Stimulated activated naive B cell treated with anti-CD40 and anti-IgM and Interleukin-4, amounts not matched to agents 10 μg/mL and 1 μg/mL and 100 μg/mL, for 72 hours (primary cell): ENCODE measurements at places on chromosomes 16 and 17.
A peak's percentile ranks its signal among the peaks of the same experiment; 100 is the strongest.

DNA sequence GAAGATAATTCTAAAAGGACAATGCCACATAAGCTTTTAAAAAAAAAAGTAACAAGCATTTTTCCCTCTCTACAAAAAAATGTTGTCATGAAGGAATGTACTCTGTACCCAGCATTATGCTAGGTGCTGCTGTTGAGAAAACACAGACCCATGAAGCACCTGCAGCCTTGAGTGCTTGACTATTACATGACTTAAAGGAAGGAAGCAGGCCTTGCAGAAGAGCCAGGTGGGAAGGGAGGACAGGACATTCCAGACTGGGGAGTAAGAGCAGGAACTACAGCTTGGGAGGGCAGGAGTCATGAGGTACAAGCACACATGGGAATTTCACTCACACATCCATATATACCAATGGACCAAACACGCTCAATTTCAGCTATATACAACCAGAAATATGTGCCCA lies 3.8 kb downstream of the MYO1D start:
- no peak overlapping the region for H3K4me3 ChIP-seq
- no peak for DNase-seq
- H3K27me3 ChIP-seq, result no peaks in the 10 kb centered on the region

- H3K4me3 ChIP-seq, result peak overlapping the region; percentile 85
- H3K36me3 ChIP-seq, result no peaks in the 10 kb centered on the region
- peak overlapping the region; percentile 84 for H3K27ac ChIP-seq
These were observed 489 bp downstream of the ZC3H18 start for GRCh38 chr16:88570691-88571092.

DNA sequence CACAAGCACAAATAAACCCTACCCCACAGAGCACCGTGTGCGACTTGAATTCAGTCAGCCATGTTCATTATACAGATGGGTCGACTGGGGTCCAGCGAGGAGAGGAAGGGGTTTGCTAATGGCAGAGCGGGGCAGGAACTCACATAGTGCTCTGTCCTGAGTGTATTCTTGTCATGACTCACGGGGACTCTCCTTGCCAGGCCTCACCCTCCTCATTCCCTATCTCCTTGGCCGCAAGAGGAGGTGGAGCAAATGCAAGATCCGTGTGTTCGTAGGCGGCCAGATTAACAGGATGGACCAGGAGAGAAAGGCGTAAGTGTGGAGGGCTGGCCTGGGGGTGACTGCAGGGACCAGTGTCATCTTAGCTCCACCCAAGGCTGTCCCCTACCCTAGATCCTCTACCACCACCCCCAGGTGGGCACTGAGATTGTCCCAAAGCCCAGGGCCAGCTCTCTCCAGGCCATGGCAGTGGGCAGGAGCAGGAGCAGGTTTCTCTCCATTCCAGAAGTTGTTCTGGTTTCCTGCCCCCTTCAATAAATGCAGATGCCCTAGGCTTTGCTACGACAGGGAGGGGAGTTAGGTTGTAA lies 29.4 kb downstream of the SLC12A3 start:
- peaks cover 3% of the 10 kb centered on the region for H3K36me3 ChIP-seq
- H3K27ac ChIP-seq, result no peak overlapping the region
- H3K27me3 ChIP-seq, result no peaks in the 10 kb centered on the region
- H3K4me3 ChIP-seq, result no peak overlapping the region
- peaks cover 20% of the 10 kb centered on the region for H3K4me1 ChIP-seq

DNA sequence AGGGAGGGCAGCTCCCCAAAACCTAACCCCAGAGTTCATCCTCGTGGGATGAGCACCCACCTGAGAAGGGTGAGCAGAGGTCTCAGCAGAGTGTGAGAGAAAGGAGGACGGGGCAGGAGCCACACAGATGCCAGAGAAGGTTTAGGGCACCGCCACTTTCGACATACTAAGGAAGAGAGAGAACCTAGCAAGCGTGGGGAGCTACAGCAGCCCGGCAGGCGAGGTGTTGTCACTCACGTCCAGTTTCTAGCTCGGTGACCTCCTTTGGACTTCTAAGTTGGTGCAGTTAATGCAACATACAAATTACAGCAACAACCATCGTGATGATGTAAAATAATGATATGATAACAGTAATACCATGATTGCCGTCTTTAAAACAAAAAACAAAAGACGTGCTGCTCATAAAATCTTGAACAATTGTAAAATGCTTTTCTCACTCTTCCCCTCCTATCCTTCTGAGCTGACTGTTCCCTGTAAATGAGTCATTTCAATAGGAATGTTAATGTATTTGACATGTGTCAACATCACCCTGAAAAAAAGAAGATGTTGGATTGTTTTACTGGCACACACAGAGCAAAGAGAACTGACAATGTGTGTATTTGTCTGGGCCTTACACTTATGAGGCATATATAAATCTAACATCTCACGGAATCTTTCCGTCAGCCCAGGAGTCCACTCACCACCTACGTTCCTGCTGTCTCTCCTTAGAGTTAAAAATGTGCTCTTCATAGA lies 158.2 kb upstream of the MAF start:
- no peaks in the 10 kb centered on the region for H3K36me3 ChIP-seq
- no peak overlapping the region for H3K4me3 ChIP-seq
- DNase-seq, result no peak
- no peaks in the 10 kb centered on the region for H3K27me3 ChIP-seq
- H3K27ac ChIP-seq, result no peak overlapping the region

GRCh38 chr16:79602628-79603014 lies 2.1 kb upstream of the MAF start:
- H3K4me1 ChIP-seq, result peaks cover 20% of the 10 kb centered on the region
- no peak for DNase-seq
- no peaks in the 10 kb centered on the region for H3K36me3 ChIP-seq
- peaks cover 48% of the 10 kb centered on the region for H3K27me3 ChIP-seq

DNA sequence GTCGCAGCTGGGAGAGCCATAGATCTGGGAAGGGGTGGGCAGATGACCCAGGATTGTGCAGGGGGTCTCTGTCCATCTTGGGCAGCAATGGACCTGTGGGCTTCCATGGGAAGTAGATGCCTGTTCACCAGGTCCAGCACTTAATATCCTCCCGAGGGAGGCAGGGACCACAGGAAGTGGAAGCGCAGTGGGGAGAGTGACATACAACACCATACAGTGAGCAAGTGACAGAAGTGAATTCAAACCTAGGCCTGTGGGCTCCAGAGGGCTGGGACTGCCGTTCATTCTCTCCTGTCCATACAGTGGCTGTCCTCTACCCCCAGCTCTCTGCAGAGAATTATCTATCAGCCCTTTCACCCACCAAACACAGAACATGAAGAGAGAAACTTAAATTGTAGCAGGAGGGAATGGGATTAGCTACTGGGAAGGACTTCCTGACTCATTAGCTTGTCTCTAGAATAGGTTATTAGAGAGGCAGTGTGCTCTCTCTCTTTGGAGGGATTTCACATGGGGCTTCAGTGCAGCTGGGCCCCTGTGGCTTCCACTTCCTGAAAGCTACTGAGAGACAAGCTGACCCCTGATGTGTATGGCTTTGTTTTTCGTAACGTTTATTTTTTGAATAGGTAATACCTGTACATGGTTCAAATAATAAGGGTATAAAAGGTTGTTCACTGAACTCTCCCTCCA lies 13.1 kb upstream of the SEZ6 start:
- no peak overlapping the region for H3K4me3 ChIP-seq
- H3K27ac ChIP-seq, result no peak overlapping the region
- peaks cover 45% of the 10 kb centered on the region for H3K27me3 ChIP-seq
- DNase-seq, result no peak
- peaks cover 11% of the 10 kb centered on the region for H3K4me1 ChIP-seq
